ENCODE measurements at places on chromosomes 13 and 19. TPM values are rescaled to one million over a fixed set of nuclear protein-coding genes. Genes with fewer than 3 reads are reported as not detected.

DNA sequence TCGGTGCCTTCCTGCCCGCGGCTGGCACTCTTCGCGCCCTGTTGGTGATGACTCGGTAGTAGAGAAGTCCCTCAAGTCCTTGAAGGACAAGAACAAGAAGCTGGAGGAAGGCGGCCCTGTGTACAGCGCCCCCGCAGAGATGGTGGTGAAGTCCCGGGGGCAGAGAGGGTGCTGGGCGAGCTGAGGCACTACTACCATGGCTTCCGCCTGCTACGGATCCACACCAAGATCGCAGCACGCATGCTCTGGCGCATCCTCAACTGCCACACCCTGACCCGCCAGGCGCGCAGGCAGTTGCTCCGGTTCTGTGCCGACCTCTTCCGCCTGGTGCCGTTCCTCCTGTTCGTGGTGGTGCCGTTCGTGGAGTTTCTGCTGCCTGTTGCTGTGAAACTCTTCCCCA lies 11.1 kb downstream of the ZSCAN1 start:
- DNase-seq, result no peak

NOVA2 gene
- not detected for total RNA-seq

DNA sequence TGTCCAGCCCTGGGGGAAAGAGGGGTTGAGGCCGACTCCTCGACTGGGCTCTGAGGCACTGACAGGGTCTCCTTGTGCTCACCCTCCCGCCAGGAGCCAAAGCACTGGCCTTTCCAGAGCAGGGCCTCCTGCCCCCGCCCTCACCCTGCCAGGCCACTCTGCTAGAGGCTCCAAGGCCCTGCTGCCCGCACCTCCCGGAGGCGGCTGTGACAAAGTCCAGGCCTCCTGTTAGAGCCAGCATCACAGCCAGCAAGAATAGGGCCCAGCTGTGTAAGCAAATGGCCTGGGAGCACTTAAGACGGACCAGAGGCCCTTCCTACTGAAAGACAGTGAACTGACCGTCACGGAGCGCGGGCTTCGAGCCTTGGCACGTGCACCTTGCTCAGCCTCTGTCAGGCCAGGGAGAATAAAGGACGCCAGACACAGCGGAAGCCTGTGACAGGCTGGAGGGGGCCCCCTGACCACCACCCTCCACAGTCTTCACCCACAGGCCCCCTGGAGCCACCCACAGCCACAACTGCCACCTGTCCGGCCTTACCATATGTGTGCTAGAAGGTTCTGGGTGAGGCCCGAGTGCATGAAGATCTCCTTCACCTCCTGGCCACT lies 50.9 kb downstream of the EPS15L1 start:
- DNase-seq, result no peak

GRCh38 chr13:56888455-56888854 lies 252.3 kb upstream of the PRR20A start:
- no peak for DNase-seq

CEACAM1 gene
- not detected for total RNA-seq

DNA sequence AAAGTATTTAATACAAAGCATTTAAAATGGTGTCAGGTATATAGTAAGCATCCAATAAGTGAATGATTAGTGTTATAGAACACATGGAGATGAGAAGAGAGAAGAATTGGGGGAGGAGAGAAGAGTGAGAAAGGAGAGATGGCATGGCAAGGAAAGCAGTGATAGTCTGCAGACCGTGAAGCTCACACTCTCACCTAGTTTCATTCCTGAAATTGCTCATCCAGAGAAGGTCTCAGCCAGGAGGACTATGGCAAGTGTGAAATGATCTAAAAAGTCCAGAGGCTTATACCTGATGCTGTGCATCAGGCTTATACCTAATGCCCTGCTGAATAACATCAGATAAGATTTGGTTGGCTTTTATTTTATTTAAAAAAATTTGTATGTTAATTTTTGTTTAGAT lies 351.6 kb upstream of the KLF12 start:
- no peak for DNase-seq

- no peak for DNase-seq
Observed at GRCh38 chr13:47374741-47375140, 477.9 kb upstream of the HTR2A start.

DNA sequence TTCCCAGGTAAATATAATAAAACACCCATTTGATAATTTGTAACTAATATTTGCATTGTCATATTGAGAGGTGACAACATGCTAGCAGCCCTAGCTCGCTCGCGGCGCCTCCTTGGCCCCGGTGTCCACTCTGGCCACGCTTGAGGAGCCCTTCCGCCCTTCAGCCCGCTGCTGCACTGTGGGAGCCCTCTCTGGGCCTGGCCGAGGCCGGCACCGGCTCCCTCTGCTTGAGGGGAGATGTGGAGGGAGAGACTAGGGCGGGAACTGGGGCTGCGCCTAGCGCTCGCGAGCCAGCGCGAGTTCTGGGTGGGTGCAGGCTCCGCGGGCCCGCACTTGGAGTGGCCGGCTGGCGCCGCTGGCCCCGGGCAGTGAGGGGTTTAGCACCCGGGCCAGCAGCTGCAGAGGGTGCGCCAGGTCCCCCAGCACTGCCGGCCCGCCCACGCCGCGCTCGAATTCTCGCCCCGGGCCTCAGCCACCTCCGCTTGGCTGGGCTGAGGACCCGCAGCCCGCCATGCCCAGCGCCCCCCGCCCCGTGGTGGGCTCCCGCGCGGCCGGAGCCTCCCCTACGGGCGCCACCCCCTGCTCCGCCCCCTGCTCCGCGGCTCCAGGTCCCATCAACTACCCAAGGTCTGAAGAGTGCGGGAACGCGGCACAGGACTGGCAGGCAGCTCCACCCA lies 594.4 kb downstream of the SLITRK6 start:
- DNase-seq, result no peak

- no peak for DNase-seq
Observed at GRCh38 chr13:31859571-31859970, 120.2 kb downstream of the RXFP2 start.

DNA sequence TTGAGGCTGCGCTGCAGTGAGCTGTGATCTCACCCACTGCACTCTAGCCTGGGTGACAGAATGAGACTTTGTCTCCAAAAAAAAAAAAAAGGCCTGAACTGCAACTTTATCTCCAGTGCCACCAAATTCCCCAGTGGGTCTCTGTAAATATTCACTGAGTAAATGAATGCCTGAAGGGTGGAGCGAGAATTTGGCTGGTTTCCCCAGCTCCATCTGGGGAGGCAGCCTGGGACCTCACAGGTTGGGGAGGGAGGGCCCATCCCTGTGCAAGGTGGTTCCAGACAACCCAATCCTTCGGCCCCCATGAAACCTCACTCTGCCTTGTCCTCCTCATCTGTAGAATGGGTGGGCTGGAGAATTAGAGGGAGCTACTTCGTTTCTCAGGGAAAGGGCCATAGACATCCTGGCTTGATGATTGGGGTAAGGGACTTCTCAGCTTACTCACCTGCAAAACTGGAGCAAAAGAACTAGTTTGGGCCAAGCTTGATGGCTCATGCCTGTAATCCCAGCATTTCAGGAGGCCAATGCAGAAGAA lies 4.2 kb upstream of the PKN1 start:
- no peak for DNase-seq

CEACAM3 gene
- not detected for total RNA-seq

DNA sequence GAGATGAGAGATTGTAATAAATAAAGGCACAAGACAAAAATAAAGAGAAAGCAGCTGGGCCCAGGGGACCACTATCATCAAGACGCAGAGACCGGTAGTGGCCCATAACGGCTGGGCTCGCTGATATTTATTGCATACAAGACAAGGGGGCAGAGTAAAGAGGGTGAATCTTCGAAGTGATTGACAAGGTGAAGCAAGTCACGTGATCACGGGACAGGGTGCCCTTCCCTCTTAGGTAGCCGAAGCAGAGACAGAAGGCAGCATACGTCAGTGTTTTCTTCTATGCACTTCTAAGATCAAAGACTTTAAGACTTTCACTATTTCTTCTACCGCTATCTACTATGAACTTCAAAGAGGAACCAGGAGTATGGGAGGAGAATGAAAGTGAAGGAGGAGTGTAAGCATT lies 4.6 kb upstream of the PRKCG start:
- no peak for DNase-seq

- no peak for DNase-seq
Observed at GRCh38 chr13:22047082-22047784, 376.4 kb downstream of the FGF9 start.

EPS8L1 gene
- 8.8 TPM for total RNA-seq

STOML3 gene
- total RNA-seq, result not detected

DNA sequence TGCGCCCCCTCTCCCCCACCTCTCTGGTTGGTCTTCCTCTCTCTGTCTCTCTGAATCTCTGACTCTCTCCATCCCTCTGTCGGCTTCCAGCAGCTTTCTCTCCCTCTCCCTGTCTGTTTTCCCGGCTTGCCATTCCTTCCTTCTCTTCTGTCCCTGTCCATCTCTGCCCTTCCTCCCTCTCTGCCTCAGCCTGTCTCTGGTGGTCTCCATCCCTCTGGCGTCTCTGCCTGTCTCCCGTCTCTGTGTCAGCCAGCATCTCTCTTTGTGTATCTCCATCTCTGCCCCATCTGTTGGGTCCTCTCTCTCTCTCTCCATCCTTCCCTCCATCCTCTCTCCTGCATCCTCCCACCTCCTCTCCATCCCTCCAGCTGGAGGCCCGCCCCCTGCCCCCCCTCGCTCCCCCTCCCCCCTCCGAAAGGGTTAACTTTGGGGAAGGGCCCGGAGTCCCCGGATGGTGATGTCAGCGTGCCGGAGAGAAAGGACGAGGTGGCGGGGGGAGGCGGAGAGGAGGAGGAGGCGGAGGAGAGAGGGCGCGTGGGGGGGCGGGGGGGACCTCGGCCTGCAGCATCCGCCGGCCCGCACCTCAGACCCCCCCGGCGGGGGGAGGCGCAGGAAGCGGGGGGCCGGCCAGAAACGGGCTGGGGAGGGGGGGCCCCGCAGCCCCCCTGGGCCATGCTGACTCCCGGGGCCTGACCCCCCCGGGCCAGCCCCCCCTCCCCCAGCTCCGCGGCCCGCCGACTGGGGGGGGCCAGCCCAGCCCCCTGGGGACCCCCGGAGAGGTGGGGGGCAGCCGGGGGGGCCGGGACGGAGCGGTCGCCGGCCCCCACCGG lies at the start of gene BRSK1:
Gene BRSK1, plus strand, starts transcription at position 450 of the 830 bp plus-strand sequence. CDS start 446 bp downstream, outside the sequence.
- peak; percentile 67 for DNase-seq

MYPOP gene
- 8.4 TPM for total RNA-seq

DNA sequence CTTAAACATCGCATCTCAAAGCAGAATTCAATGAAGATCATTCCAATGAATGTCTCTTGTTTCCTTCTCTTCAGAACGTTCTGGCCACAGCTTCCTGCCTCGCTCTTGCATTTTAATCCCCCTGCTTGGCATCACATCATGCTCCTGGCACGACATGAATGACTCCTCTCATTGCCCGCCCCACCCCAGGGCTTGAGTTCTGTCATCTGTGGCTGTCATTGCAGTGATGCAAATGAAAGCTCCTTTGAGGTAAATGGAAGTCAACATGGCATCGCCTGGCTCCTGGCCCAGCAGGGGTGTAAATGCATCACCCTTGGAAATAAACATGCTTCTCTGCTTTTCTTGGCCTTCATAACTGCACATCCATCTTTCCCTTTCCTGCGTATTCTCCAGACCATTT lies 48.6 kb downstream of the SCEL start:
- no peak for DNase-seq

DNA sequence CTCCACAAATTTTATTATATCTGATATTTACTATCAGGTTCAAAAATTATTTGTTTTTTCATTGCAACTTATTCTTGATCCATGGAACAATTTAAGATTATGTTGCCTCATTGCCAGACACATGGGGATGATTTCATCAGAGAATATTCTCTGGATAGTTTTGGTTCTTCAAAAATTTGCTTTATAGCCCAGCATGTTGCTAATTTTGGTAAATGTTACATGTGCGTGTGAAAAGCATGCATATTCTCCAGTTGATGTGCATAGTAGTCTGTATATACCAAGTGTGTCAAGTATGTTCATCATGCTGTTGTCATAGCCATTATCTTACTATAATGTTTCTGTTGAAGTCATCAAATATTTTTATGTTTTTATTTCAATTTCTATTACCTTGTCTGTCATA lies 122.3 kb downstream of the RFC3 start:
- DNase-seq, result no peak

AP1M2 gene
- not detected for total RNA-seq

FOSB gene
- 1,121 TPM for total RNA-seq

DNA sequence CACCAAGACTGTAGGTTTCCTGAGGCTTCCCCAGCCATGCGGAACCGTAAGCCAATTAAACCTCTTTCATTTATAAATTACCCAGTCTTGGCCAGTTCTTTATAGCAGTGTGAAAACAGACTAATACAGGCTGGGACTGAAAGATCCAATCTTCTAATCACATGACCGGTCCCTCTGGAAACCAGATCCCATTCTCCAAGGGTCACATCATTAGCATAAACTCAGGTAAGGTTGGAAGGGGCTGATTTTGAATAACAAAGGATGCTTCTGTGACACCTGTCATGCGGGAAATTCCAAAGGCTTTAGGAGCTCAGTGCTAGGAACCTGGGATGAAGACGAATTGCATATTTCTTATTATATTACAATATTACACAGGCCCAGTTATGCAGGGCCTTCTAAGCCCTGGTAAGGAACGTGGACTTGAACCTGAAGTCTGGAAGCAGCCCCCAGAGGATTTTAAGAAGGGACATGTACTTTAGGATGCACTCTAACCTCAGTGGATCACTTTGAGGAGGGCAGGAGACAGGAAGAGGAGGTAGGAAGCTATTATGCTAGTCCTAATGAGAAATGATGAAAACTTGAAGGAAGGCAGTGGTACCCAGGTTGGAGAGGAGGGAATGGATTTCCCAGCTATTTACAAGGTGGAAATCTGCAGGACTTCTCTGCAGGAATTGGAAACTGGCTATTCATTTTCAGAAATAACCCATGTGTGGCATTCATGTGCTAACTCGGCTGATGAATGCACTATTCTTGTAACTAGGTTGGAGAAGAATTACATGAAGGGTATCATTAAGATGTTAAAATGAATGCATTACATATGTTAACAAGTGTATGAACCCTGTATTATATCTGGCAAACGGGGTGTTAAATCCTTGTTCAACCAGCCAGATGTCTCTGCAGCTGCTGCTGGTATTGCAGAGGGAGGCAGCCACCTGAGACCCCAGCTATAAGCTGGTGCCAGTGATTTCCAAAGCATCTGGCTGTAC lies 19.3 kb downstream of the TNFSF11 start:
- no peak for DNase-seq

- DNase-seq, result no peak
Observed at GRCh38 chr19:3555653-3556422, 1.5 kb downstream of the MFSD12 start.

ZNF415 gene
- total RNA-seq, result 1.3 TPM

- no peak for DNase-seq
Observed at GRCh38 chr13:40940841-40941240, 78.3 kb downstream of the ELF1 start.
